ENCODE measurements at places on chromosomes 3 and 15. TPM values are rescaled to one million over a fixed set of nuclear protein-coding genes. Genes with fewer than 3 reads are reported as not detected.

Gene ACTC1
- 29.7 TPM for total RNA-seq

Gene GRK7
- not detected for total RNA-seq

DNA sequence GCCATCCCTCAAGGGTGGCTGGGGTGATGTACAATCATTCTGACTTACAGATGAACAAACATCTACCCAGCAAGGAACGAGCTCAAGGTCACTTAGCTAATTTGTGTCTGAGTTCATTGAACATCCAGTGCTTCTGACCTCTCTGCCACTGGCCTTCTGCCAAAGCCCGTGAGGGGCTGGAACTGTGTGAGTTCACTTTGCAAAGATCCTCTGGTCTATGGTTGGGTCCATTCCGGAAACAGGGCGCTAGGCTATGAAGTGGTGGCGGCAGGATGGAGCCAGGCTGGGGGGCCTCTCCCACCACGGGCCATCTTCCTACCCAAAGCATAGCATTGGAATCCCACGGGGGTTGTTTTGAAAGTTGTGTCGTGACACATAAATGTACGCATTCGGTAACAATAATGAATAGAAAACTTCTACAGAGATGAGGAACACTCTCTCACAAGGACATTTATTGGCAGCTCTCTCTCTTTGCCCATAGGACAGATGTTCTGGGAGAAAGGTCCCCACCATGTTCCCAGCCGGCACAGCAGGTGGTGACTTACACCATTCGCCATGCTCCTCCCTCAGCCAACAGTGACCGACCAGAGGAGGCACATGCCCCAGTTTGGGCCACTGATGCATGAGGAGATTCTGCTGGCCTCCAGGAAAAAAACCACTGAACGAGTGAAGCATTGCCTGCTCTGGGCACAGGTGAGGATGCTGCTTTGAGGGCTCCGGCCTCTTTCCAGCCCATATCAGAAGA is 214.7 kb upstream of the CHRNA7 start:
- DNase-seq, result no peak

DNA sequence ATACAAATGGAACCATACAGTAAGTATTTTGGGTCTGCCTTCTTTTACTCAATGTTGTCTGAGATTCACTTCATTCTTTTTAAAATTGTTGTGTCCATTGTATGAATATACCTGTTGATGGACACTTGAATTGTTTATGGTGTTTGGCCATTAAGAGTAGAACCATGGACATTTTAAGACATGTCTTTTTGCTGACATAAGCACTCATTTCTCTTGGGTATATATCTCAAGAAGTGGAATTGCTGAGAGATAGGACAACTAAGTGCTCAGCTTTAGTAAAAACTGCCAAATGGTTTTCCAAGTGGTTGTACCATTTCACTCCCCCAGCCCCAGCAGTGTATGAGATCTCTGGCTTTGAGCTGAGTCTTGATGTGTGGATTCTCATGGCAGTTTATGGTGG is 28.2 kb downstream of the POMGNT2 start:
- no peak for DNase-seq

DNA sequence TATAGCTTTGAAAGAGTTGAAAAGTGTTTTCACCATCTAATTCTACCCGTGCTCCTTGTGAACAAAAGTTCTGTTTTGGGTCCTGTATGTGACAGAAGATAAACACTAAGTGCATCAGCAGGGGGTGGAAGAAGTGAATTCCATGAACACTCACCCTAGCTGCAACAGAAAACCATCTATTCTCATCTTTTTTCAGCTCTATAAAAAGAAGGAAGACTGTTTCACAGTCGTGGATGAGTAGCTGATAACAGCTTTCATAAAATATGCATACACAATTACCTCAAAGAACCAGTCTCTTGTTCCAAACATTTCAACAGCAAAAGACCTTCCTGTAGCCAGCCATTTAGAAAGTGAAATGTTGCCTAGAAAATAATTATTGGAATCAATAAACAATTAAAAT is 281.7 kb upstream of the RASGRP1 start:
- no peak for DNase-seq

DNA sequence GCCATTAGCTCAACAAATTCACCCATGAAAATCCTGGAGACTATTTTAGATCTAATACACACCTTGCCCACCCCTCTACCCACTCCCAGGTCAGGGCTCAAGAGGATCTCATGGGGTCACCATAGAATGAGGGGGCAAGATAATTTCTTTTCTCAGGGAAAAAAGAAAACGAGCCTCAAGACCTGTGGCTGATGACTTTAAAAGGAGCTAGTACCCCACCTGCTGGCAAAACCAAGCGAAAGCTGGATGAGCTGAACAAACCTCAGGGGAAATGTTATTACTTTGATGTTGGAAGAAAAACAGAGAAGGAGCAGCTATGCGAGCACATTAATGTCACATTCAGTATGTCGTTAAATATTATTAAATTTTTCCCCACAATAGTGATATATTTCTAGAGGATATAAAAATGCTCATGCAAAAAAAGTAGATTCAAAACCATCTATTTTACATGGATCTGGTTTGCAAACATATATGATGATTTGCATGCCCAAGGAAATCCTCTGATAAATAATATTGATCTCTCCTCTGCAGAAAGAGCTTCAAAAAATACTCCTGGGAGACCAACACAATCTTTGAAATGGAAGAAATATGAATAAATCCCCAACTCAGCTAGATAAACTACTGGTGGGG is 37.7 kb downstream of the PLD1 start:
- peak; percentile 68 for DNase-seq

DNA sequence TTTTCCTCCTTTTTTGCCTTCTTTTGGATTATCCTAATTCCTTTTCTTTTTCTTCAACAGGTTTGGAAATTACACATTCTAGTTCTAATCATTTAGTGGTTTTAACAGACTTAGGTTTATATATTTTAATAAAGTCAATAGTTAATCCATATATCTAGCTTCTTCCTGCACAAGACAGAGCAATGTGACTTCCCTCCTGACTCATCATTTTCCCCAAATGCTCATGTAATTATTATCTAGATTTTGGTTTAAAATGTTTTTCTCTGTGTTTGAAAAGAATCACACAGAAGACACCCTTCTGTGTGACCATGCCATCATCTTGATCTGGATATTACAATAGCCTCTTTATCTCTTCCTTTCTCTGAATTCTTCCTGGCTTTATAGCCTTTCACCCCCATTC is 28.6 kb upstream of the SSR3 start:
- DNase-seq, result no peak

Gene GOLGA6A
- not detected for total RNA-seq

GRCh38 chr3:109095166-109095565 is 22.8 kb downstream of the MORC1 start:
- DNase-seq, result no peak

Gene SPINT1
- 138 TPM for total RNA-seq

Gene SGO1
- total RNA-seq, result 0.78 TPM

Gene GAP43
- total RNA-seq, result not detected

DNA sequence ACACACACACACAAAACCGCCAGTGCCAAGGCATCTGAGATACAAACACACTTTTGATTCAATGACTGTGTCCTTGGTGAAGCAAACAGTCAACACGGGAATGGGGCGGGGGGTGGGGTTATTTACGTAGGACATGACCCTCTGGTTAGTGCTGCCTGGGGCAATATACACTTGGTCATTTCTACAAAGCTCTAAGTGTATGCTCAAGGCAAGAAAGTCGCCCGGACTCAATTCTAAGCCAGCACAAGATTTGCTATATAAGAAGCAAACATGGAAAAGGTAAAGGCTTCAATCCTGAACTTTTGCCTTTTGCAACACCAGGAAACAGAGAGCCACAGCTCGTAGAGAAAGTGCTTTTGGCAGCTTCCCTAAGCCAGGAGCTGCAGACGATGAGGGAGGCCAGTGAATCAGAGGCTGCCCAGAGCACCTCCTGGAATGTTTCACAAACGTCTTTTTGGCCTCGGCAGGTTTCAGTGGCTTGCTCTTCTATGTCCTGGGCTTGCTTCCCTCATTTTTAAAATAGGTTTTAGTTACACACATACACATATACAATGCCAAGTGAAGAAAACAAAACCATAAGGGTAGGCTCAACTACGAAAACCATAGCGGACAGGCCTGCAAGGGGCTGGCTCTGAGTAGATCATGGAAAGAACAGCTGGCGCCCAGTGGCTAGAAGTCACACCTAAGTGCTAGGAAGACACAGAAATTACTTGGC is 73.6 kb downstream of the TM4SF4 start:
- DNase-seq, result no peak

GRCh38 chr3:167843481-167843880 is 108.0 kb downstream of the SERPINI1 start:
- DNase-seq, result no peak

- no peak for DNase-seq
Measured at GRCh38 chr3:193342551-193342950, 36.0 kb downstream of the ATP13A5 start.

DNA sequence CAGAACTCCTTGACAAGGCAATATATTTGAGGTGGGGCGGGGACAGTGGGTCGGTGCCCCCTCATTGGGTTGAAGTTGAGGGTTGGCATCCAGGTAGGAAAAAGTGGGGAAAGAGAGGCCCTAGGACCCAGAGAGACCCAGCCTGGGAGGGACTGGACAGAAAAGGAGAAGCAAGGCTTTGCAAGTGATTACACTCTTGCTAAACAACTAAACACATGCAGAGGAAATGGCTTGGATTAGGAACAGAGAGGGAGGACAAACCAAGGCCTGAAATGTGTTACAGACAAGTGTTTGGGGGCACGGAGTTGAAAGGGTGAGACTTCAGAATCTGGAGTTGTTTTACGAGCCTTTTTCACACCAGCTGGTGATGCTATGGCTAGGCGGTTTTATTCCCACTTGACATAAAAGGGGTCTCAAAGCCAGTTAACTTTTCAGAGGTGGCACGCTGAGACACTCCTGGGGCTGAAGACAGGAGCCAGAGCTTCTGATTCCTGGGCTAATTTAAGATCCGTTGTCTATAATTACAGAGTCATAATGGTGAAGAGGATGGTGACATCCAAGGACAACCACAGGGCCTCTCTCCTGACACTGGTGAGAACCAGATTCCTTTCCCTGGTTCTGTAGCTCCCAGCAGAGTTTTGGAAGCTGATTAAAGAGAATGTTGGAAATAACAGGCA is 7.7 kb upstream of the KCTD6 start:
- no peak for DNase-seq

Gene BTLA
- total RNA-seq, result 0.91 TPM

DNA sequence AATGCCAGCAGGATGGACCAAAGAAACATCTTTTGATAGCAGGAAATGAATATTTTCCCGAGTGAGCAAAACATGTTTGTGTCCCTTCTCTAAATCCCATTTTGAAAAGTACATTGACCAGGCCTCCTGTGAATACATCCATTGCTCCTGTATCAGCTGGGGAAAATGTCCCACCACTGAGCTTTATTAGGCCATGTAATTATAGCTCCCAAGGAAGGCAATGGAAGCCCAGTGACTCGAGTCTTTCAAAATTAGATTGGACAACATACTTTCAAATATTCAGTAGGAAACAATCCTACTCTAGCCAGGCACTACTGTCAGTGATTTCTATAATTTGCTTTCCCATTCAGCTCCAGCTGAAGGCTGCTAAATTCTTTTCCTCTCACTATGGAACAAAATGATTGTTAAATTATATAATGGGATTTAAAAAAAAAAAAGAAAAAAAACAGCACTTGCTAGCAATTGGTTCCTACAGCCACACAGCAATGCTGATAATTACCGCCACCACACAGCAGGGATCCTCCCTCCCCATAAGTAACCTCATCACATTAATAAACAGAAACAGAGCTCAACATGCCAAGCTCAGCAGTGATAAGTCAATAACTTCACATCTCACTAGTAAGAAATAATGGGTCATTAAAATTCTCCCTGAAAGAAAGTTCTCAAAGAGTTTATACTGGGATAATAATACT is 172.4 kb upstream of the SLC2A2 start:
- no peak for DNase-seq

Gene AQP9
- 0.49 TPM for total RNA-seq

DNA sequence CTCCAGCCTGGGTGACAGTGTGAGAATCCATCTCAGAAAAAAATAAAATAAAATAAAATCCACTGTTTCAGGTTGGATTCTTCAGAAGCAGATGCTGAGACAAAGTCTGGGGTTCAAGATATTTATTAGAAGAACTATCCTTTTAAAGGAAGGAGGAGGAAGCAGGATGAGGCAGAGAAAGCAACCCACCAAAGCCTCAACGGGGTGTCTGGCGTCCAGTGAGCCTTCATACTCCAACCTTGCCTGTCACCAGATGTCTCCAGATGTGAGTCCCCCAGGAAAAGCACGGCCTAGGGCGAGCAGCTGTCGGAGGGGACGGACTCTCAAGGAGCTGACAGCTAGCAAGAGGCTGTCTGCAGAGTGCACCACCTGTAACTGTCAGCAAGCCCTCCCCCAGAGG is 37.3 kb downstream of the MB21D2 start:
- no peak for DNase-seq

DNA sequence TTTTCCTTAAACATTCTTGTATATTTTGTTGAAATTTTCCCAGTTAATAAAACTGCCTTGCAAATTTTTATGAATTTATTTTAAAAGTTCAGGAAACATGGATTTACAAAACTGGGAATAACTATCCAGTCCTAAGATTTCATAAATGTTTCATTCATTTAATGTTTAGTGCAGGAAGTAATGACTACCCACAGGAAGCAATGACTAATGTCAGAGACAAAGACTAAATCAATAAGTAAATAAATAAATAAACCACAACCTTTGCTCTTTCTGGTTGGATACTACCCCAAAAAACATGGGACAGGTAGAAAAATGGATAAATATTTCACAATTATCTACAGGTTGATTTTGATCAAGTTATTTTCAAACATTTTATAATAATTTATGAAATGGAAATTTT is 48.8 kb upstream of the TMCO5A start:
- no peak for DNase-seq

GRCh38 chr3:13021141-13022114 is 51.8 kb downstream of the IQSEC1 start:
- DNase-seq, result no peak

GRCh38 chr15:79874242-79874641 is 22.6 kb downstream of the MTHFS start:
- DNase-seq, result no peak

Gene CSTA
- total RNA-seq, result 62.3 TPM

GRCh38 chr3:157127268-157127667 is 32.7 kb downstream of the CCNL1 start:
- DNase-seq, result no peak

Gene GP9
- not detected for total RNA-seq

DNA sequence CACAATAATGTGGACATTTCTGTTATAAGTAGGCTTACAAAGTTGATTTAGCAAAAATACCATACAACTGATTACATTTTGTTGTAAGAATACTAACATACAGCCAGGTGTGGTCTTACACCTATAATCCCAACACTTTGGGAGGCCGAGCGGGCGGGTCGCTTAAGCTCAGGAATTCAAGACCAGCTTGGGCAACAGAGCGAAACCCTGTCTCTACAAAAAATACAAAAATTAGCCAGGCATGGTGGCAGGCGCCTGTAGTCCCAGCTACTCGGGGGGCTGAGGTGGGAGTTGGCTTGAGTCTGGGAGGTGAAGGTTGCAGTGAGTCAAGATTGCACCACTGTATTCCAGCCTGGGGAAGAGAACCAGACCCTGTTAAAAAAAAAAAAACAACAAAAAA is 67.1 kb downstream of the DLG1 start:
- DNase-seq, result no peak

- no peak for DNase-seq
Measured at GRCh38 chr15:34185666-34186065, 24.2 kb downstream of the KATNBL1 start.

- DNase-seq, result no peak
Measured at GRCh38 chr3:100087198-100087597, 27.1 kb downstream of the FILIP1L start.

- DNase-seq, result peak; percentile 50
Measured at GRCh38 chr3:57397175-57398026, 104.9 kb upstream of the ASB14 start.

Gene CYP19A1
- total RNA-seq, result 0.34 TPM

GRCh38 chr3:26574766-26575165 is 47.8 kb upstream of the LRRC3B start:
- no peak for DNase-seq

All from ureter (tissue), 1 donor.